Activated naive CD8-positive, alpha-beta T cell treated with anti-CD3 and anti-CD28 coated beads for 36 hours (primary cell): ENCODE measurements at places on chromosomes 7 and 10. TPM values are rescaled to one million over a fixed set of nuclear protein-coding genes. Genes with fewer than 3 reads are reported as not detected.

- DNase-seq = no peak
- H3K27ac ChIP-seq = no peak overlapping the region
- no peak overlapping the region for H3K4me3 ChIP-seq
- H3K27me3 ChIP-seq = peaks cover 5% of the 10 kb centered on the region
These were observed 417.7 kb upstream of the CELF2 start for GRCh38 chr10:10600004-10600403.

GRCh38 chr7:149866139-149866778 is 7.5 kb upstream of the ATP6V0E2 start:
- no peaks in the 10 kb centered on the region for H3K27me3 ChIP-seq
- H3K4me3 ChIP-seq = peak overlapping the region; percentile 56
- H3K36me3 ChIP-seq = peaks cover 17% of the 10 kb centered on the region
- DNase-seq = no peak
- peak overlapping the region; percentile 92 for H3K27ac ChIP-seq
- H3K4me1 ChIP-seq = peaks cover 76% of the 10 kb centered on the region

TCERG1L gene
- total RNA-seq = not detected

BRAF gene
- total RNA-seq = 27.0 TPM

SLC13A1 gene
- total RNA-seq = not detected

SMKR1 gene
- total RNA-seq = 4.1 TPM

GNGT1 gene
- total RNA-seq = not detected

- peaks cover 7% of the 10 kb centered on the region for H3K36me3 ChIP-seq
- H3K27ac ChIP-seq = peak overlapping the region; percentile 9
- H3K27me3 ChIP-seq = peaks cover 3% of the 10 kb centered on the region
- peaks cover 25% of the 10 kb centered on the region for H3K4me1 ChIP-seq
- H3K4me3 ChIP-seq = no peak overlapping the region
These were observed 18.7 kb downstream of the TAS2R40 start for GRCh38 chr7:143240291-143241168.

GRCh38 chr7:106583100-106583499 is 77.9 kb downstream of the CCDC71L start:
- H3K27me3 ChIP-seq = no peaks in the 10 kb centered on the region
- no peaks in the 10 kb centered on the region for H3K4me1 ChIP-seq
- no peak overlapping the region for H3K27ac ChIP-seq
- H3K4me3 ChIP-seq = no peak overlapping the region
- no peaks in the 10 kb centered on the region for H3K36me3 ChIP-seq
- DNase-seq = no peak

DNA sequence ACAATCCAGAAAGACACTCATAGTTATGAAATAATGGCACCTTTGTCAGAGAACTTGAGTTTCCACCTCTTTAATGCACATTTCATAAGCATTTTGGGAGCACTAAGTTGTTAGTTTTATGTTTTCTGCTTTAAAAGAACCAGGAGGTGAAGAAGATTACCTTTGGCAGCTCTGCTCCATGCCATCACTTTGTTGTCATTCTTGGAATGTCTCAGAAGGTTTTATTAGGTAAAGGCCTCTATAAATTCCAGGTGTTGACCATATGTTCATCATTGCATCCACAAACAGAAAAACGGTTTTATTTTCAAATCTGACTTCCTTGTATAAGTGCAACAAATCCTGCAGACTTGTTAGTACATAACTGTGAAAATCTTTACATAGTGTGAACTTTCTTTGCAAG is 424.8 kb downstream of the MDFIC start:
- H3K4me3 ChIP-seq = no peak overlapping the region
- H3K27ac ChIP-seq = no peak overlapping the region
- no peaks in the 10 kb centered on the region for H3K27me3 ChIP-seq
- DNase-seq = no peak
- no peaks in the 10 kb centered on the region for H3K4me1 ChIP-seq
- no peaks in the 10 kb centered on the region for H3K36me3 ChIP-seq

DNA sequence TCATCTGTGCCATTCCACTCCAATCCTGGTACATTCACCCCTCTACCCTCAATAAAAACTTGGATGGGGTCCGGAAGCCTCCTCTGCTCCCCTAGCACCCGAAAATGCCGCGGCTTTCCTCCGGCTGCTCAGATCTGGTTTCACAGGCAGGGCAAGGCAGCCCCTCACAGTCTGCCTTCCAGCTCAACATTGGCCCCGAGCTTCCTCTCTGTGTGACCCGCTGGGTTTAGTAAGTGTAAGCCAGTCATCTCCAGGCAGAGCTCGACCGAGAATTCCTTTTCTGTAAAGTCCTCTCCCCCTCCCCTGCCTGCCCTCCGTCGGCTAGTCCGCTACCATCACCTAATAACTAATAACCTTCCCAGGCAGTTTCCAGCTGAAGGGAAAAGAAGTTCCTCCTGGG is 3.4 kb downstream of the INHBA start:
- peaks cover 11% of the 10 kb centered on the region for H3K4me1 ChIP-seq
- H3K4me3 ChIP-seq = no peak overlapping the region
- H3K27ac ChIP-seq = no peak overlapping the region
- DNase-seq = no peak
- H3K27me3 ChIP-seq = peaks cover 81% of the 10 kb centered on the region

DNA sequence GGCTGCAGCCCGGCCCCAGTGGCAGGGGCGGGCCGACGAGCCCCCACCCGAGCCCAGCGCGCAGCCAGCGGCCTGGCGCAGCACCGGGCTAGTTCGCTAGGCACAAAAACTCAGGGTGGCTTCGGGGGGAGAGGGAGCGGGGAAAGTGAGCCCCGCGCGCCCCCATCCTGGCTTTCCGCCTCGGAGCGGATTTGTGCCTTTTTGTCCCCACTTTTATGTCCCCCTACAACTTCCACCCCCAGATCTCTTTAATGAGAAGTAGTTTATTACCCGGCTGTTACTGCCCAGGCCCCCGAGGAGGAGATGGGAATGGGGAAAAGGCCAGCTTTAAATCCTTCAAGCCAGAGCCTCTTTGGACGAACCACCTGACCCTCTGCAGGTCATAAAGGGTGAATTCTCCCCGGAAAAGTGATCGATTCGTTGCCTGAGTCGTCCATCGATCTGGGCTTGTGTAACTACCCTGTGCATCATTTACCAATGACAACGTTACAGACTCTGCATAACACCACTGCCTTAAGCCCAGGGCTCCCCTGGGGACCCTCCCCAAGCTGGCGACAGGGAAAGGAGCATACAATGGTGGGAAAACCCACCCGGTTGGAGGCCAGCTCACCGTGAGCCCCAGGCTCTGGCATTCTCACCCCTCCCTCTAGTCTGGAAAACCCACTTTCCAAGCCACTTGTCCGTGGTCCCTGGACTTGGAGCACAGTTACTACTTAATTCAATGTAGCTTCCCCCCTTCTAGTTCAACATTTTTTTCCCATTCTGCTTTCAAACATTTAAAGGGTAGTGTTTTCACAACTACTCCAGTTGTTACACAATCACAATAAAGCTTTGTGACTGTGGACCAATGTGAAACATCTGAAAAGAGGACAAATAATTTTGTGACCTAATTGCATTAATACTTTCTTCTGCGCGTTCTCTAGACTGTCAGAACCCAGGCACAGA is 748 bp upstream of the SH3PXD2A start:
- peak overlapping the region; percentile 32 for H3K4me3 ChIP-seq
- peaks cover 33% of the 10 kb centered on the region for H3K27me3 ChIP-seq
- H3K27ac ChIP-seq = no peak overlapping the region
